Activated CD8-positive, alpha-beta memory T cell treated with anti-CD3 and anti-CD28 coated beads, Interleukin-2, amount 10 ng/mL, durations not matched to agents 7 days and 5 days (primary cell): ENCODE measurements at places on chromosomes 7 and 10. TPM values are rescaled to one million over a fixed set of nuclear protein-coding genes. Genes with fewer than 3 reads are reported as not detected.
A peak's percentile ranks its signal among the peaks of the same experiment; 100 is the strongest.

DNA sequence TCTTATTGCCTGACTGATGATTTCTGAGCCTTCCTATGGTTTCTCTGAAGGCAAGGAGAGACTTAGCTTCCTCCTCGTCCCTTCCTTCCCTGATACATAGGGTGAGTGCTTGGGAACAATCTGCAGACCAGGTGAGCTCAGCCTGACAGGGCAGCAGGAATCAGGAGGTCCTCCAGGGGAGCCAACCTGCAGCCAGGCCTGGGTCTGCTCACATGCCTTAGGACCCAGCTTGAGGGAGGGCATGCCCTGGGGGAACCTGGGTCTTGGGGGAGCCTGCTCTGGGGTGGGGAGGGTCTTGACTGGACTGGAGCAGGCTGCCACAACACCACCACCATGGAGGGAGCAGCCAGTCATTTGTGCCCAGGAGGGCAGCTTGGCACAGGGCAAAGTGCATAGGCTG, 57.7 kb downstream of the LRRC18 start:
- H3K36me3 ChIP-seq = no peaks in the 10 kb centered on the region
- H3K27ac ChIP-seq = no peak overlapping the region
- no peak overlapping the region for H3K4me3 ChIP-seq
- no peaks in the 10 kb centered on the region for H3K27me3 ChIP-seq
- no peak for DNase-seq

GRCh38 chr10:37760817-37761216, 96.6 kb downstream of the ZNF248 start:
- no peak overlapping the region for H3K27ac ChIP-seq
- no peak overlapping the region for H3K4me3 ChIP-seq
- H3K36me3 ChIP-seq = peaks cover 1% of the 10 kb centered on the region
- DNase-seq = no peak
- no peaks in the 10 kb centered on the region for H3K4me1 ChIP-seq

DNA sequence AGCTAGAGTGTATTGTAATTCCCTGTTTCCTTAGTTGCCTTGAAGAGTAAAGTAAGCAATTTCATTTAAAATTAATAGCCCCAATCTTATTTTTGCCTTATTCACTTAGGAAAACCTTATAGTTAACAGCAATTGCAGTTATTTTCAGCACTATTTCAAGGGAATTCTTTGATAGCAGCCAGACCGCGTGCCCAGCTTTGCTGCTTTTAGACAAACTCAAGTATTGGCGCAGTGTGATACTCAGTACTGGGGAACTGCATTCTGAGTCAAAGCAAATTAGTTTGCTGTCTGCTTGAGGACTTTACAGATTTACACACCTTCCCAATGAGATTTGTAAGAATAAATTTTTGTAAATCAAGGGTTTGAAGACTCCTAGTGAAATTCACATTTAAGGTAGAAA, 21.2 kb downstream of the PRKG1 start:
- no peak for DNase-seq
- no peaks in the 10 kb centered on the region for H3K4me1 ChIP-seq
- H3K4me3 ChIP-seq = no peak overlapping the region

- H3K27me3 ChIP-seq = peaks cover 4% of the 10 kb centered on the region
- no peak overlapping the region for H3K27ac ChIP-seq
- H3K4me3 ChIP-seq = no peak overlapping the region
Observed at GRCh38 chr7:6654842-6655610, 17.9 kb downstream of the ZNF316 start.

DNA sequence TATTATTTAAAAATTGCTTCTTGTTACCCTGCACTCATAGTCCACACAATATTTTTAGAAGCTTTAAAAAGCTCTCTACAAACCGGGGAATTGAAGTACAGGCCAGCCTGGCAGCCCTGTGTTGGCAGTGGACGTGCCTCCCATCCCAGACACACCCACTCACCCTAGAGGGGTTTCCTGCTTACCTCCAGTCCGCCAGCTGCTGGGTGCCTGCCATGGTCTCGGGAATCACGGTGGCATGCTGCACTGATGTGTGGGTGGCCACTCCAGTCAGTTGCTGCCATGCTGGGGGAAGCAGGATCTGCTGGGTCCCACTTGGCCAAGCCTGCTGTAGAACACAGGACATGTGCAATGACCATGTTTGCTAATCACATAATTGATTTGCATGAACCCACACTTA, 80.4 kb downstream of the CLEC2L start:
- peaks cover 11% of the 10 kb centered on the region for H3K36me3 ChIP-seq
- no peak for DNase-seq
- H3K4me3 ChIP-seq = no peak overlapping the region
- H3K27ac ChIP-seq = no peak overlapping the region
- no peaks in the 10 kb centered on the region for H3K4me1 ChIP-seq
- H3K27me3 ChIP-seq = no peaks in the 10 kb centered on the region

GRCh38 chr10:17220652-17221100, 7.4 kb upstream of the VIM start:
- no peaks in the 10 kb centered on the region for H3K27me3 ChIP-seq
- peaks cover 33% of the 10 kb centered on the region for H3K36me3 ChIP-seq
- peak overlapping the region; percentile 6 for H3K27ac ChIP-seq
- no peak for DNase-seq
- no peak overlapping the region for H3K4me3 ChIP-seq
- H3K4me1 ChIP-seq = peaks cover 44% of the 10 kb centered on the region

The CPXM2 gene
- total RNA-seq = not detected

The PCLO gene
- not detected for total RNA-seq

The RET gene
- 0.45 TPM for total RNA-seq

The ITGB8 gene
- 0.06 TPM for total RNA-seq
